ENCODE measurements at places on chromosomes 12 and 14. TPM values are rescaled to one million over a fixed set of nuclear protein-coding genes. Genes with fewer than 3 reads are reported as not detected.

DNA sequence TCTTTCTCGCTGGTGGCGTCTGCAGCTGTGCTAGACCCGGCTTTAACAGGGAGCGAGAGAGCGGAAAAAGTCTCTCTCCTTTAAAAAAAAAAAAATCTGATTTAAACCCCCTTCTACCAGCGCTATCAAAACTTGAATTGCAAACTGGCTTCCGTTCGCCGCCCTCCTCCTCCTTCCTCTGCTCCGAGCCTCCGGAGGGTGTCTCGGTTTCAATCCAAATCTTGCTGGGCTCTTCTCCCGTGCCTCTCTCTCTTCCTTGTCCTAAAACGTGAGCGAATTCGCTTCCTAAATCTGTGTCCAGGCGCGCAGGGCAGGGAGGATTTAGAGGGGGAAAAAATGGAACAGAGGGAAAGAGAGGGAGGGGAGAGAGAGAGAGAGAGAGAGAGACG, 272 bp downstream of the TBX3 start:
- DNase-seq, result no peak

GRCh38 chr12:46503637-46504175, 131.1 kb upstream of the SLC38A2 start:
- no peak for DNase-seq

Gene BHLHE41
- 2.2 TPM for total RNA-seq

Gene KRT79
- not detected for total RNA-seq

Gene TARBP2
- 65.7 TPM for total RNA-seq

DNA sequence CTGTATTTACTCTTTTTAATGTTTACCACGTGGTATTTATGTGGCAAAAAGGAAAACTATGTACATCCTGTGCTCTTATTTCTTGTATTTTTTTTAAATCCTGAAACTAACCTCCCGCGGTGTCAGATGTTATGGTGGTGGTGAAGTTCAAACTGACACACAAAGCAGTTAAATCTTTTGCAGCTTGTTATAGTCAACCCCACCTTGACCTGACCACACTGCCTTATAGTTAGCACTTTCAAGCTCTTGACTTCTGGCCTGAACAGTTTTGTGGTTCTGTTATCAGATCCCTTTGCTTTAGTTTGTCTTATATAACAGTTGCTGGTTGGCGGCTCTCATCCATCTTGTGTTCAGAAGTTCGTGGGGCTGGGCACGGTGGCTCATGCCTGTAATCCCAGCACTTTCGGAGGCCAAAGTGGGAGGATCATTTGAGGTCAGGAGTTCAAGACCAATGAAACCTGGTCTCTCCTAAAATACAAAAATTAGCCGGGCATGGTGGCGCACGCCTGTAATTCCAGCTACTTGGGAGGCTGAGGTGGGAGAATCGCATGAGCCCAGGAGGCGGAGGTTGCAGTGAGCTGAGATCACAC, 2.1 kb downstream of the UNG start:
- DNase-seq, result no peak

Gene GALNT16
- not detected for total RNA-seq

DNA sequence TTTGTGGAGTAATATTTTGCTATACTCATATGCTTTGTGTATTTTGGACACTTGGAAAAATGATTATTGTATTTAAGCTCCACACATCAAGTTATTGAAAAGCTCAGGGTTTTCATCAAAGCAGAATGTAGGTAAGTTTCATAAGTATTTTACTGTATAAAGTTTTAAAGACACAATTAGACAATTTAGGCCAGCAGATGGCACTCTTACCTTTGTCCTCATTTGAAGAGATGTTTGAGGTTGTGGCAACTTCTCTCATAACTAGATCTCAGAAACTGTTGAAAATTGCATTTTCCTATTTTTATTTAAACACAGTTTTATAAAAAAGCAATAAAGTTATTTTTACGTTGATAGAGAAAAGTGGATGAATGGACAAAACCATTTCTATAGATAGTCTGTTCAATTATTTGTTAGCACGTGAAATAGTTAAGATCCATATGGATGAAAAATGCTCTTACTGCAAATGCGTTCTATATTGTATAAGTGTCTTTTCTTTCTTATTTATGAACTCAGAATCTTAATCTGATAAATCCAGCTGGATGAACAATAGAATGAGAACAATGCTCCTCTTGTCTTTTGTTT, 300.0 kb downstream of the AEBP2 start:
- DNase-seq, result peak; percentile 82

Data from Karpas-422 (cell line).